MCF 10A (cell line): ENCODE measurements at places on chromosomes 16 and 17. TPM values are rescaled to one million over a fixed set of nuclear protein-coding genes. Genes with fewer than 3 reads are reported as not detected.

Gene CTF1
- total RNA-seq = 3.6 and 4.1 TPM in 2 replicates

- no peak for DNase-seq
Observed at GRCh38 chr16:53886482-53887378, 182.8 kb downstream of the FTO start.

Gene PRAC2
- total RNA-seq = not detected in 2 replicates

GRCh38 chr17:60249290-60249826, 99.6 kb downstream of the CA4 start:
- DNase-seq = no peak

Gene PRR15L
- total RNA-seq = not detected in 2 replicates

Gene NOTUM
- not detected in 2 replicates for total RNA-seq

GRCh38 chr17:57670769-57671569, 74.1 kb downstream of the CCDC182 start:
- DNase-seq = no peak

Gene KRTAP3-2
- not detected in 2 replicates for total RNA-seq

- no peak for DNase-seq
Observed at GRCh38 chr17:60147553-60148223, 2.1 kb upstream of the CA4 start.
